ENCODE measurements at places on chromosomes 3 and 15. TPM values are rescaled to one million over a fixed set of nuclear protein-coding genes. Genes with fewer than 3 reads are reported as not detected.
A peak's percentile ranks its signal among the peaks of the same experiment; 100 is the strongest.

- H3K27ac ChIP-seq: no peak overlapping the region
- no peak overlapping the region for H3K4me3 ChIP-seq
- no peak for DNase-seq
- H3K4me1 ChIP-seq: no peaks in the 10 kb centered on the region
- no peaks in the 10 kb centered on the region for H3K36me3 ChIP-seq
Observed at GRCh38 chr3:119548341-119548740, 11.1 kb downstream of the CD80 start.

DNA sequence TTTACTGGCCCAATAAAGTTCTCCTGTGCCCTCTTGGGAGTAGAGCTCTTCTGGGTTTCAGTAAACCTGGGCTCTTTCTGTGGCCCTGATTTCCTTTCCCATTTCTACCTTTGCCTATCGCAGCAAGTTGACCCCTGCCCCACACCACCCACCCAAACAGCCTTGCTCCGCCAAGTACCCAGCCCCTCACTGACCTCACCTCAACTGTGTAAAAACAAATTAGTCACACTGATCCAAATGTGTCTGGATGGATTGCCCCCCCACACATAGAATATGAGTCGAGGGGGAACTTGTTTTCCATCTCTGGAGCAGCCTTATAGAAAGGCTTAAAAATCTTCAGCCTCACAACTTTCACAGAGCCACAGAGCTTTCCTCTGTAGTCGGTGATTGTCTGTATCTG, 28.6 kb upstream of the VEPH1 start:
- DNase-seq: no peak
- H3K36me3 ChIP-seq: no peaks in the 10 kb centered on the region
- no peaks in the 10 kb centered on the region for H3K4me1 ChIP-seq
- H3K4me3 ChIP-seq: no peak overlapping the region
- no peak overlapping the region for H3K27ac ChIP-seq

DNA sequence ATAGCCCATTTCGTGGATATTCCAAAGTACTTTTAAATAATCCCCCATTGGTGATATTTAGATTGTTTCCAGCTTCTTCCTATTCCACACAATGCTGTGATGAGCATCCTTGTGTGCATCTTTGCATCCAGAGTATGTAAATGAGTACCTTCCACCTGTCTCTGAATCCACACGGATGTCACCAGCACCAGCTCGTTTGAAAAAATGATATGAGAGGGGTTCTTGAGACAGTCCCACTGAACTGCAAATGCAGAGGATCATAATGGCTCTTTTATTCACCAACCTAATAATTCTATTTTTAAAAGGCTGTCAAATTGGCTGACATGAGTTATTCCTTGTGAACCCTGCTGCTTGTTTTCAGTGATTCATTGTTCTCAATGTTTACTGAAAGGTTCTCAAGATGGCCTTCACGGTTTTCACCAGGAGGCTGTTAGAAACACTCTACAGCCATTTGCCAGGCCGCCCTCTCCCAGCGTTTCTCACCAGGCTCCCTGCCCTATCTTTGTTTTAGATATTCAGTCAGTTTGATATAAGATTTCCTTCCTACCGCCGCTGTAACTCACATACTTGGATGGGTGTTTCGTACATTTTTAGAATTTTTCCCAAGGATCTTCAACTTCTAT, 96.7 kb upstream of the PTPRG start:
- no peaks in the 10 kb centered on the region for H3K36me3 ChIP-seq
- no peak overlapping the region for H3K4me3 ChIP-seq
- H3K27ac ChIP-seq: no peak overlapping the region
- DNase-seq: no peak

MCF2L2 gene
- total RNA-seq: 0.08 TPM

DNA sequence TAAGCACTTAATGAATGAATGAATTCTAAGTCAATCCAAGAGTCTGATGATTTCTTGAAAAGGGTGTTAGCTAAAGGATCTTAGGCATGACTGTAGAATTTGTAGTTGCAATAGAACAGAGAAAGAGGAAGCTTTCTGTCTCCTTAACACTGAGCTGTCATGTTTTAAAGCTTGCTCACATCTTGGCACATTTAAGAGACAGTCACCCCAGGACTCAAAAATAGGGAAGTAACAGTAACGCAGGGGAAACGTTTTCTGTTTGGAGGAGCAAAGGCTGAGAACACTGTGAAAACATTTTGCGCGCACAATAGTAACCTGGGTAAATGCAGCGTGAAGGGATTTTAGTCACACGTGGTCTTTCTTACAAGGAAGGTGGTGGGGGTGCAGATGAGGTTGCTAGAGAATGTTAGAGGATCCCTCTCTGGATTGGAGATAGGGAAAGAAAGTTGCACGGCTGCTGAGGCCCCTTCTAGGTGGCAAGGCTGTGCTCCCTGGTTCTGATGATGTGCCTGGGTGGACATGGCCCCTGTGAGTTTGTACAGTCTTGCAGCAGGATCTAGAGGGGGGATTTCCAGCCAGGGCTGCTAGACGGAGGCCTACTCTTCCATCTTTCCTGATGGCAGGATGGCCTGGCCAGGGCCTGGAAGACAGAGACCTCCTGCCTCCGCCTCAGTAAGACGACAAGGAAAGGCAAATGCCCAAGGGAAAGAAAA, 12.0 kb downstream of the STARD5 start:
- H3K27ac ChIP-seq: peak overlapping the region; percentile 57
- no peaks in the 10 kb centered on the region for H3K27me3 ChIP-seq
- no peak overlapping the region for H3K4me3 ChIP-seq
- no peaks in the 10 kb centered on the region for H3K4me1 ChIP-seq
- peaks cover 12% of the 10 kb centered on the region for H3K36me3 ChIP-seq

PLA2G4E gene
- not detected for total RNA-seq

WDR53 gene
- 4.3 TPM for total RNA-seq

ERICH6 gene
- not detected for total RNA-seq

- H3K27me3 ChIP-seq: no peaks in the 10 kb centered on the region
- no peaks in the 10 kb centered on the region for H3K4me1 ChIP-seq
- no peak overlapping the region for H3K27ac ChIP-seq
- H3K36me3 ChIP-seq: no peaks in the 10 kb centered on the region
Observed at GRCh38 chr3:134839990-134840389, 44.9 kb downstream of the EPHB1 start.

NMD3 gene
- 40.8 TPM for total RNA-seq

KCNH8 gene
- total RNA-seq: not detected

- no peak for DNase-seq
- no peak overlapping the region for H3K27ac ChIP-seq
- no peak overlapping the region for H3K4me3 ChIP-seq
- no peaks in the 10 kb centered on the region for H3K4me1 ChIP-seq
Observed at GRCh38 chr3:88810455-88810854, 297.0 kb upstream of the EPHA3 start.

OIP5 gene
- not detected for total RNA-seq

DNA sequence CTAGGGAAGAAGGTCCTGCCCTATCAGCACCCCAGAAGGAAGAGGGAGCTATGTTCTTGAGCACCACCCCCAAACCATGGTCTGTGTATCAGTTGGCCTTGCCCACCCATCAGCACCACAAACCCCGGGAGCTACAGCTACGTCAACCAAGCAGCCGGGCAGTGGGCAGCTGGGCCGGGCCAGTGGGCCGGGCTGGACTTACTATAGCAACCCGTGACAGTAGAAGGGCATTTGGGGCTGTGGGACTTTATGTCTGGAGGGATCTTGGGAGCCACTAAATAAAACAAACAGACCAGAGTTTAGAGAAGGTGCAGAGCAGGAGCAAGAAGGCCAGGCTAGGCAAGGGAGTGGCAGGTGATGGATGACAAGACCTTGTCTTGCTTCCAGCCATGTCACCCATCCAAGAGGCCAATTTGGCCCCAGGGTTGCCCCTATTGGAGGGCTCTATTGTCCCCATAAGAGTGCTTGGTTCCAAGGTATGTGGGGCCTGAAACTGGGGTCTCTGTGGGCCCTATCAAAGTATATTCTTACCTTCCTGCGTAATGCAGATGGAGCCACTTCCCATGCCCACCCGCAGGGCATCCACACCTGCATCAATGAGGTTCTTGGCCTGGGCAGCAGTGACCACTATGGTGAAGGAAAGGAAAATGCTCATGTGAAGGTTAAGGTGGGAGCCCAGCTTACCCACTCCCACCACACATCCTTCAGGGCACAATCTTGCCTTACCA, 3.2 kb downstream of the IMPDH2 start:
- no peak overlapping the region for H3K27ac ChIP-seq
- H3K36me3 ChIP-seq: peaks cover 50% of the 10 kb centered on the region
- H3K4me3 ChIP-seq: no peak overlapping the region
- peaks cover 42% of the 10 kb centered on the region for H3K4me1 ChIP-seq
- no peaks in the 10 kb centered on the region for H3K27me3 ChIP-seq

DNA sequence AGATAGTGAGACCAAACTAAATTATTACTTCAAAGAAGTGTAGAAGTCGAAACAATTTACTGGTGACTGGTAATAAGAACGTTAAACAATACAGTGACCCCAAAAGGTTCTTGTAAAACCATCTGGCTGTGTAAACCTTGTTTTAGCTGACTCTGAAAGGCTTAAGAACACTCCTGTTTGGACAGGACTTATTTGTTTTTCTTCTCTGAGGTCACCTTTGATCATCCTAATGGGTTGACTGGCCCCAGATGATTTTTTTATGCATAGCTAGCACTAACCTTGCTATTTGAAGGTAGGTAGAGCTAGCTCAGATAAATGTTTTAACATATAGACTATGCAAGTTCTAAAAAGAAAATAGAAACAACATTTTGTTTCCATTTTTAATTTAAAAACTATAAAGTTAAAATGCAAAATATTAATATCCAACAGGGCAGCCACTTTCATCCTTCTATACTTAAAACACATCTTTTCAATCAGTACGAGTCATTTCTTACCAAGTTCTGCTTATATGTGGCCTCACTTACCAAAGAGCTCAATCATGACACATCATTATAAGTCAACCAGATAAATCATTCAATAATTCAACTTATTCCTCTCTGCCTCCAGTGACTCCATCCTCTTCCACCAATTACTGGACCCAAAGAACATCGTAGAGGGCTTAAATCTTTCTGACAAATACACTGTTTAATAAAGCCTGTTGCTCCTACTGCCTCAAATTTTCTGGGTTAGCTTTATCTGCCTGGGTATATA, 158.8 kb downstream of the SSR3 start:
- no peaks in the 10 kb centered on the region for H3K4me1 ChIP-seq
- no peak overlapping the region for H3K27ac ChIP-seq
- H3K36me3 ChIP-seq: no peaks in the 10 kb centered on the region
- H3K4me3 ChIP-seq: no peak overlapping the region
- no peaks in the 10 kb centered on the region for H3K27me3 ChIP-seq

DNA sequence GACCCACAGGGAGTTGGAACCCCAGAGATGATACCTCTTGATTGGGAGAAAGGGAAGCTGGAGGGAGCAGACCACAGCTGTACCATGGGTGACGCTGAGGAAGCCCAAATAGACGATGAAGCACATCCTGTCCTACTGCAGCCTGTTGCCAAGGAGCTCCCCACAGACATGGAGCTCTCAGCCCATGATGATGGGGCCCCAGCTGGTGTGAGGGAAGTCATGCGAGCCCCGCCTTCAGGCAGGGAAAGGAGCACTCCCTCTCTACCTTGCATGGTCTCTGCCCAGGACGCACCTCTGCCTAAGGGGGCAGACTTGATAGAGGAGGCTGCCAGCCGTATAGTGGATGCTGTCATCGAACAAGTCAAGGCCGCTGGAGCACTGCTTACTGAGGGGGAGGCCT, 201.1 kb downstream of the AKAP13 start:
- H3K4me1 ChIP-seq: no peaks in the 10 kb centered on the region
- H3K4me3 ChIP-seq: peak overlapping the region; percentile 41
- no peaks in the 10 kb centered on the region for H3K27me3 ChIP-seq
- H3K27ac ChIP-seq: peak overlapping the region; percentile 90
- peaks cover 13% of the 10 kb centered on the region for H3K36me3 ChIP-seq

SGO1 gene
- 0.63 TPM for total RNA-seq

GRCh38 chr15:33451385-33451784, 140.6 kb downstream of the RYR3 start:
- DNase-seq: no peak
- H3K4me3 ChIP-seq: no peak overlapping the region
- H3K36me3 ChIP-seq: no peaks in the 10 kb centered on the region
- no peaks in the 10 kb centered on the region for H3K4me1 ChIP-seq
- H3K27ac ChIP-seq: no peak overlapping the region

AHSG gene
- total RNA-seq: not detected

GRCh38 chr3:54305409-54306099, 183.2 kb downstream of the CACNA2D3 start:
- DNase-seq: no peak
- no peaks in the 10 kb centered on the region for H3K4me1 ChIP-seq
- H3K36me3 ChIP-seq: no peaks in the 10 kb centered on the region
- no peaks in the 10 kb centered on the region for H3K27me3 ChIP-seq
- H3K4me3 ChIP-seq: no peak overlapping the region

PRTG gene
- total RNA-seq: 0.44 TPM

SOX2 gene
- total RNA-seq: 0.51 TPM

QARS1 gene
- 118 TPM for total RNA-seq

GPR15 gene
- total RNA-seq: not detected

SNTN gene
- not detected for total RNA-seq

- H3K4me1 ChIP-seq: no peaks in the 10 kb centered on the region
- H3K36me3 ChIP-seq: peaks cover 75% of the 10 kb centered on the region
- no peak overlapping the region for H3K27ac ChIP-seq
- no peak overlapping the region for H3K4me3 ChIP-seq
- H3K27me3 ChIP-seq: no peaks in the 10 kb centered on the region
Observed at GRCh38 chr3:10309736-10310135, 11.2 kb downstream of the SEC13 start.

SLC6A11 gene
- total RNA-seq: not detected

GRCh38 chr3:124559846-124560574, 170.2 kb upstream of the UMPS start:
- H3K27ac ChIP-seq: no peak overlapping the region
- peaks cover 35% of the 10 kb centered on the region for H3K4me1 ChIP-seq
- no peak overlapping the region for H3K4me3 ChIP-seq
- H3K27me3 ChIP-seq: no peaks in the 10 kb centered on the region
- no peaks in the 10 kb centered on the region for H3K36me3 ChIP-seq

GRCh38 chr15:40405501-40406381, at the start of gene IVD:
Gene IVD (plus strand): TSS chr15:40405795. CDS start chr15:40405828, 33 bp downstream.
- H3K4me3 ChIP-seq: peak within 1 kb of the TSS; percentile 76
- H3K27me3 ChIP-seq: no peaks in the 10 kb centered on the region
- H3K27ac ChIP-seq: peak within 1 kb of the TSS; percentile 81

ROPN1 gene
- total RNA-seq: not detected

- H3K36me3 ChIP-seq: no peaks in the 10 kb centered on the region
- no peaks in the 10 kb centered on the region for H3K4me1 ChIP-seq
- DNase-seq: no peak
- no peaks in the 10 kb centered on the region for H3K27me3 ChIP-seq
- no peak overlapping the region for H3K4me3 ChIP-seq
Observed at GRCh38 chr3:182465301-182466185, 327.8 kb upstream of the ATP11B start.

DNA sequence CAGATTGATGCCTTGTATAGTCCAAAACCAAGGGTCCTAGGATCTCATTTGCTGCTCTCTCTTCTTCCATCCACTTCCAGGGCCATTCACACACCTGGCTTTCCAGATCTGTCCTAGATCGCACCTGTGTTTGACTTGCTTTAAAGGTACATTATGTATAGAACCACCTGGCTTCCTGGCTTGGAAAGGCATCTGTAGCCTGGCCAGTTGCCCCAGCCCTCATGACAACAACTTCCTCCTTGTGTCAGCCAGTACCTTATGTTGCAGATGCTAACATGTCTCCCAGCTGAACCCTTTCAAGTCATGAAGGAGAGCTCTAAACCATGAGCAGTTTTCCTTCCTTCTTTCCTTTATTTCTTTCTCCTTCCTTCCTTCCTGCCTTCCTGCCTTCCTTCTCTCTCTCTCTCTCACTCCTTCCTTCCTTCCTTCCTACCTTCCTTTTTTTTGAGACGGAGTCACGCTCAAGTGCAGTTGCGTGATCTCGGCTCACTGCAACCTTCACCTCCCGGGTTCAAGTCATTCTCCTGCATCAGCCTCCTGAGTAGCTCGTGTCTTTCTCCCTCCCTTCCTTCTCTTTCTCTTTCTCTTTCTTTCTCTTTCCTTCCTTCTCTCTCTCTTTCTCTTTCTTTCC, 2.5 kb upstream of the HTR3C start:
- DNase-seq: no peak
- no peaks in the 10 kb centered on the region for H3K4me1 ChIP-seq
- no peak overlapping the region for H3K4me3 ChIP-seq
- no peaks in the 10 kb centered on the region for H3K36me3 ChIP-seq
- H3K27me3 ChIP-seq: no peaks in the 10 kb centered on the region

Data from right atrium auricular region (tissue), 2 donors.